Right renal pelvis (tissue), 4 donors: ENCODE measurements at places on chromosomes 7 and 10. TPM values are rescaled to one million over a fixed set of nuclear protein-coding genes. Genes with fewer than 3 reads are reported as not detected.

The KLF14 gene
- 0.73 TPM for polyA plus RNA-seq

DNA sequence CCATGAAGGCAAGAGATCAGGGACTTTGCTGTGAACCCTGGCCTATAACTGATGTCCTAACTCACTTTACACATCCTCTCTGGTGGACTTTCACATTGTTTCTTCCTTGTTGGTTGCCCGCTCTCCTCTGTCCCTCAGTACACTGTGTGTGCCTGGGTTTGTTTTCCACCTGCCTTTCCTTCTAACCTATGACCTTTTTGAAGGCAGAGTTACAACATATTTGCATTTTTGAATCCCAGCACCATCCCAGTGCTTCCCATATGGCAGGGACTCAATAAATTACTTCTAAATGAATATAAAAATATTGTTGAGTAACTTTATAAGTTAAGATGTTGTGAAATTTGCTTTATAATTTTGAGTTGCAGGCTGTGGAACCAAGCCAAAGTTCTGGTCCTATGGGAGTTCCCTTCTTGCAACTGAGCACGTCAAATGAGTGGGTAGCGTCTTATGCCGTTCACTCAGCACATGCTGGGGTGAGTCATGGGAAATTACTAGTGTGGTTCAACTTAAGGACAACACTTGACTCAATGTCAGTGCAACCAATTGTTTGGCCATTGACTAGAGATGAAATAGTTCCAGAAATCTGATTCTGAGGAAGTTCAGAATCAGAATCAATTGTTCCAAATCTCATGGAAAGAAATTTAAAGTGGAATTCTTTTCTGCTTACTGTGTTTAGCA, 250.9 kb downstream of the TWIST1 start:
- no peak for DNase-seq

DNA sequence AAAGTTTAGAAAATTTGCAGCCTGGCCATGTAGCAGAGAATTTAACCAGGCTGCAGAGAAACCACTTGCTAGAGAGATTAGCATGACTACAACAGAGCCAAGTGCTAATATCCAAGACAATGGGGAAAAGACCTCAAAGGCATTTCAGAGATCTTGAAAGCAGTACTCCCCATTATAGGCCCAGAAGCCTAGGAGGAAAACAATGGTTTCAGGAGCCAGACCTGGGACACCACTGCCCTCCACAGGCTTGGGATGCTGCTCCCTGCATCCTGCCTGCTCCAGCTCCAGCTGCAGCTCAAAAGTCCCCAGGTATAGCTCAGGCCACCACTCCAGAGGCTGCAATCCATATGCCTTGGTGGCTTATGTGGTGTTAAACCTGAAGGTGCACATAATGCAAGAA, 101.5 kb upstream of the TMEM72 start:
- DNase-seq, result no peak

DNA sequence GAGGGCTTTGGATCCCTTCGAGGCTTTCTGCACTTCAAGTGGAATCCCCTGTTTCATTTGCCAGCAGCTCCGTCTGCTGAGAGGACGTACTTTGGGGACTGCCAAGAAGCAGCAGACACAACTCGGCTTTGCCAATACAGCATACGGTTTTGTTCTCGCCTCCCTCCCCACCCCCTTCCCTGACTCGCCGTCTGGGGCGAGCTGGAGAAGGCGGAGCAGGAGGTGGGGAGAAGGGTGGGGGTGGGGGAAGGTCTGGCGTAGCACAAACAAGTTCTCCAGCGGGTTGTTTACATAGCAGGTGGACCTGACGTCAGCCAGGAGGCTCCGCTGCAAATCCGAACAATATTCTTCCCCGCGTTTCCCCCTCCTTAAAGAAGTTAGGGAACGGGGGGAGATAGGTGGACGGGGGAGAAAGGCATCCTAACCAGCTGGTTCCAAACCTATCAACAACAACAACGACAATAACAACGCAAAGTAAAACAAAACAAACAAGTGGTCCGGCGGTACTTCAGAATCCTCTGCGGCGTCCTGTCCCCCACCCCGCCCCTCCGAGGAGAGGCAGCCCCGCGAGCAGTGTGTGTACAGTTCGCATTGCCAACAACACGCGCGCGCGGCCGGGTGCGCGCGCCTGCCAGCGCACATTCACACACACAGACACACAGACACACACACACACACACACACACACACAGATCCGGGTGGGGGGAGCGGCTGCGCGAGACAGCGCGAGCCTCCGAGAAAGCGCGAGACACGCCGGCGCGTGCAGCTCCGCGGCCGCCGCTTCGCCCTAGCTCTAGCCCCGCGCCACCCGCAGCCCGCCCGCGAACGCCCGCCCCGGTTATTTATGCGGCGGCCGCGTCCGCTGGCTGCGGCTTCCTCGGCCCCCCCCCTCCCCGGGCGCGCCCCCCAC, 167.0 kb upstream of the PPP1R3A start:
- peak; percentile 44 for DNase-seq

DNA sequence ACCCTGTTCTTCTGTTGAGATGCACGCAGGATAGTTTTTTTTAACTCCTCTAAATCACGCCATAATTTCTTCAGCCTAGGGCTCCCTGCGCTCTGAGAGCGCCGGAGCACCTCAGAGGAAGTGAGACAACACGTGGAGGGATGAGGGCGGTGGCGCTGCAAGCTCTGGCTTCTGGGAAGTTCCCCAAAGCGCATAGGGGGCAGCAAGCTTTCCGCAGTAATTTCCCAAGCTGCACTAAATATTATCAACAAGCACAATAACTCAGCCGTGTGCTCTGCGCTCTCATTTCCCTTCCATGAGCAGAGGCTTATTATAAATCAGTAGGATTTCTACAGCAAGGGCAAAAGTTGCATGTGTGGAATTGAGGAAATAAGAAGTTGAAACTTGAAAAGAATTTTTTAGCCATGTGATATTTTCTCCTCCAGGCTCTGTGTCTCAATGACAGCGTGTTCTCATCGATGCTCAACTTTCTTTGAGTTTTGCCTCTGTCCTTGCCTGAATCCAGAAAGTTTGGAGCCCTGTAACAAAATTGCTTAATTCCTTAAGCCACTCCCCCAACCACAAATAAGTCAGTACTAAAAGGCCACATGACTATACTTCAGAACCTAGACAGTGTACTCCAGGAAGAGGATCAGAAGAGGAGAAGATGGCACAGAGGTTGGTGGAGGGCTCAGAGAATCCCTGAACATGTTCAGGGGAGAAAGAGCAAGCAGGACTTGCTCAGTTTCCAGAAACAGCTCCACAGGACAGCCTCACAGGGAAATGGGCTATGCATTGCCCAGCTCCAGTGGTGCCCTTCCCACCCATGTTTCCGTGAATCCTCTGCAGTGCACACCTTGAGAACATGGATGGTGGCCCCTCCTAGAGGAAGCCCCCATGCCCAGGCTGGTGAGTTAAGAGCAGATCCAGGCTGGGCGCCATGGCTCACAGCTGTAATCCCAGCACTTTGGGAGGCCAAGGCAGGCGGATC, 221.5 kb upstream of the GHITM start:
- no peak for DNase-seq

The UCN3 gene
- 2.4 TPM for polyA plus RNA-seq
